Cardiac muscle cell (in vitro differentiated cells and primary cell): ENCODE measurements at places on chromosomes 6 and 20.

DNA sequence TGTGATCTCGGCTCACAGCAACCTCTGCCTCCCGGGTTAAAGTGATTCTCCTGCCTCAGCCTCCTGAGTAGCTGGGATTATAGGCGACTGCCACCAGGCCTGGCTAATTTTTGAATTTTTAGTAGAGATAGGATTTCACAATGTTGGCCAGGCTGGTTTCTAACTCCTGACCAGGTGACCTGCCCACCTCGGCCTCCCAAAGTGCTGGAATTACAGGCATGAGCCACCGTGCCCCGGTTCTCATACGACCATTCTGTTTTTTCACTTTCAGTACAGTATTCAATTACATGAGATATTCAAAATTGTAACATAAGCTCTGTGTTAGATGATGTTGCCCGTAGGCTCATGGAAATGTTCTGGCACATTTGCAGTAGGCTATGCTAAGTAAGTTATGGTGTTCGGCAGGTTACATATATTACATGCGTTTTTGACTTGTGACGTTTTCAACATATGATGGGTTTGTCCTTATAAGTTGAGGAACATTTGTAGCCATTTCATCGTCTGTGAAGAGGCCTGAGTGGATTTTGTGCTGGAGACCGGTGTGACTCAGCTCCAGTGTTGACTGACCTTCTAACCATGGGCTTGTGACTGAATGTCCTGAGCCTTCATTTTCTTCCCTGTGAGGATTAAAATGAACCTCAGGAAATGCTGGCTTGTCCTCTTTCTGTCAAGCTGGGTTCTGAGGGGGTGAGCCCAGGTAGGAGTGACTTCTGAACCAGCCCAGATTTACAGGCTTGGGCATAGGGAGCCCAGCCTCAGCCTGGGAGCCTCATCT, 12.2 kb downstream of the PPARD start:
- no peak overlapping the region for H3K27ac ChIP-seq
- H3K4me1 ChIP-seq, result no peaks in the 10 kb centered on the region
- no peaks in the 10 kb centered on the region for H3K27me3 ChIP-seq
- H3K4me3 ChIP-seq, result no peak overlapping the region

- no peaks in the 10 kb centered on the region for H3K36me3 ChIP-seq
- H3K4me1 ChIP-seq, result peaks cover 5% of the 10 kb centered on the region
- no peak for DNase-seq
Measured at GRCh38 chr6:37537548-37537947, 37.9 kb upstream of the CCDC167 start.

- no peaks in the 10 kb centered on the region for H3K27me3 ChIP-seq
- H3K36me3 ChIP-seq, result no peaks in the 10 kb centered on the region
- no peak overlapping the region for H3K4me3 ChIP-seq
- no peaks in the 10 kb centered on the region for H3K4me1 ChIP-seq
- no peak overlapping the region for H3K27ac ChIP-seq
Measured at GRCh38 chr20:54044156-54044555, 26.2 kb downstream of the BCAS1 start.

- H3K27me3 ChIP-seq, result peaks cover 26% of the 10 kb centered on the region
- DNase-seq, result no peak
- no peaks in the 10 kb centered on the region for H3K36me3 ChIP-seq
- no peaks in the 10 kb centered on the region for H3K4me1 ChIP-seq
- H3K4me3 ChIP-seq, result no peak overlapping the region
- no peak overlapping the region for H3K27ac ChIP-seq
Measured at GRCh38 chr20:64103871-64104666, 3.3 kb downstream of the NPBWR2 start.

DNA sequence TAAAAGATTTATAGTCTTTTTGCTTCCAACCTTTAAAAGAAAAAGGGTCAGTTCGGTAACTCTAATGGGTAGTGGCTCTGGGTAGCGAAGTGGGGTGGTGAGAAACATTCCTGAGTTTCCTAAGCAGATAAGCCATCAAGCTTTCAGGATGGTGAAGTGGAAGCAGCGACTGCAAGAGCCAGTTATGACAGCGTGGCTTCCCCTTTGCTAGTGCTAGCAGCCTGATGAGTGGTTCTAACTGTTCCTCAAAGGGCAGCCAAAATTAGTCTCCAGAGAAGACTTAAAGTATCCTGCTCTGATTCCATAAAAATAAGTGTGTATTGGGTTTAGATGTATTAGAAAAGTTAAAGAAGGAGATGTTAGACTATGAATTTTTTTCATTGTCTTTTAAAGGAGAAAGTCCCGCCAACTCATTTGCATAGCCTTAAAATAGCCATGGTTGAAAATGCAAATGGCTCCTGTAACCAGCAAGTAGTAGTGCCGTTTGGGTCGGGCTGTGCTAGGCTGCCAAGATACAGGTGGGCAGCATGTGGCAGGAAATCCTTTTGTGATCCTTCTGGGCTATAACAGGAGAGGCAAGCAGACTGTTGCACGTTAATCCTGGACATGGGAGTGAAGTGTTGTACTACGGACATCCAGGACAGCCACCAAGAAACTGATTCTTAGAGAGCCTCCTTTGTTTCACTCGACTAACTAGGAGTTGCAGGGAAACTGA, 18.0 kb downstream of the ELOVL2 start:
- H3K27me3 ChIP-seq, result no peaks in the 10 kb centered on the region
- no peak for DNase-seq
- peak overlapping the region; percentile 4 for H3K27ac ChIP-seq
- no peaks in the 10 kb centered on the region for H3K36me3 ChIP-seq

GRCh38 chr6:105433723-105434122, 30.8 kb upstream of the PREP start:
- H3K27me3 ChIP-seq, result no peaks in the 10 kb centered on the region
- H3K27ac ChIP-seq, result no peak overlapping the region
- H3K36me3 ChIP-seq, result no peaks in the 10 kb centered on the region
- no peak overlapping the region for H3K4me3 ChIP-seq

- peaks cover 1% of the 10 kb centered on the region for H3K4me1 ChIP-seq
- no peak overlapping the region for H3K4me3 ChIP-seq
- H3K27me3 ChIP-seq, result no peaks in the 10 kb centered on the region
Measured at GRCh38 chr6:63268574-63268973, 51.2 kb downstream of the LGSN start.

- peak; percentile 97 for DNase-seq
- H3K4me3 ChIP-seq, result no peak overlapping the region
- no peak overlapping the region for H3K27ac ChIP-seq
- H3K27me3 ChIP-seq, result no peaks in the 10 kb centered on the region
- H3K36me3 ChIP-seq, result no peaks in the 10 kb centered on the region
Measured at GRCh38 chr6:43768983-43769525, 957 bp upstream of the VEGFA start.

- no peak overlapping the region for H3K4me3 ChIP-seq
- no peaks in the 10 kb centered on the region for H3K36me3 ChIP-seq
- H3K27me3 ChIP-seq, result no peaks in the 10 kb centered on the region
- DNase-seq, result peak; percentile 11
Measured at GRCh38 chr20:32130352-32130751, 20.8 kb downstream of the TM9SF4 start.

GRCh38 chr6:144922120-144922722, 637.1 kb downstream of the UTRN start:
- H3K4me3 ChIP-seq, result no peak overlapping the region
- H3K27me3 ChIP-seq, result no peaks in the 10 kb centered on the region
- H3K27ac ChIP-seq, result no peak overlapping the region

- H3K27me3 ChIP-seq, result no peaks in the 10 kb centered on the region
- DNase-seq, result peak; percentile 11
- H3K4me3 ChIP-seq, result no peak overlapping the region
Measured at GRCh38 chr6:658244-658643, 1.3 kb upstream of the HUS1B start.

DNA sequence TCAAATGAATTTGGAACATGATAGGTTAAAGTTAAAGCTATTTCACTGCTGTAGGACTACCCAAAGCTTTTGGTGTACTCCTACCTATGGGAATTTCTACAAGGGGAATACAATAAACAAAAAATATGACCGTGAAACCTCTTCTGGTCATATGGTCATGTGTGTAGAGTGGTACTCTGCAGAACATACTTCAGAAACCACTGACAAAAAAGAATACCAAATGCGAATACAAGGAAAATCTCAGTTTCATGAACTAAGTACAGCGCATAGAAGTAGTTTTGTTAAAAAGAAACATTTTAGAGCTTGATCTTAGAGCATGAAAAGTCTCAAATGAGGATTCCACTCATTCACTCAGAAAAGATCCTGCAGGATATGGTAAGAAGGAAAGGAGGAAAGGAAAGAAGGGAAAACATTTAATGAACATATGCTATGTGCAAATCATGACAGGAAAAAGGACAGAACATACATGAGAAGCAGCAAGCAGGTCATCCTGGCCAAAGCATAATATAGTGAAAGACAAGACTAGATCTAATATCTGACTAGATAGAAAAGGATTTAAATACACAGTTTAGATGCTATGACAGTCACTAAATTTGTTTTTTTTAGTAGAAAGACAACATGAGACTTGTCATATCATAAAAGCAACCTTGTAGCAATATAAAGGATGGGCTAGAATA, 36.5 kb downstream of the SNX14 start:
- no peak overlapping the region for H3K27ac ChIP-seq
- H3K27me3 ChIP-seq, result no peaks in the 10 kb centered on the region
- no peaks in the 10 kb centered on the region for H3K4me1 ChIP-seq
- H3K36me3 ChIP-seq, result peaks cover 19% of the 10 kb centered on the region
- DNase-seq, result no peak

DNA sequence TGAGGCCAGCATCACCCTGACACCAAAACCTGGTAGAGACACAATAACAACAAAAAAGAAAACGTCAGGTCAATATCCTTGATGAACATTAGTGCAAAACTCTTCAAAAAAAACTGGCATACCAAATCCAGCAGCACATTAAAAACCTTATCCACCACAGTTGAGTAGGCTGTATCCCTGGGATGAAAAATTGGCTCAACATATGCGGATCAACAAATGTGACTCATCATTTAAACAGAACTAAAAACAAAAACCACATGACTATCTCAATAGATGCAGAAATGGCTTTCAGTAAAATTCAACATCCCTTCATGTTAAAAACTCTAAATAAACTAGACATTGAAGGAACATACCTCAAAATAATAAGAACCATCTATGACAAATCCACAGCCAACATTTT, 59.6 kb upstream of the PHIP start:
- H3K36me3 ChIP-seq, result no peaks in the 10 kb centered on the region
- H3K27ac ChIP-seq, result no peak overlapping the region
- no peaks in the 10 kb centered on the region for H3K4me1 ChIP-seq
- DNase-seq, result no peak

- no peaks in the 10 kb centered on the region for H3K36me3 ChIP-seq
- H3K4me3 ChIP-seq, result no peak overlapping the region
- H3K4me1 ChIP-seq, result no peaks in the 10 kb centered on the region
- no peak overlapping the region for H3K27ac ChIP-seq
- peaks cover 4% of the 10 kb centered on the region for H3K27me3 ChIP-seq
- DNase-seq, result no peak
Measured at GRCh38 chr6:96943555-96944215, 19.2 kb downstream of the KLHL32 start.

GRCh38 chr20:54355631-54356280, 119.6 kb upstream of the DOK5 start:
- H3K27ac ChIP-seq, result no peak overlapping the region
- H3K36me3 ChIP-seq, result no peaks in the 10 kb centered on the region
- peak; percentile 19 for DNase-seq
- H3K4me3 ChIP-seq, result no peak overlapping the region

GRCh38 chr6:13743736-13744127, 32.1 kb upstream of the RANBP9 start:
- H3K4me1 ChIP-seq, result no peaks in the 10 kb centered on the region
- H3K27ac ChIP-seq, result no peak overlapping the region
- H3K36me3 ChIP-seq, result no peaks in the 10 kb centered on the region
- DNase-seq, result no peak
- H3K27me3 ChIP-seq, result no peaks in the 10 kb centered on the region

GRCh38 chr6:119830494-119831295, 481.1 kb upstream of the MAN1A1 start:
- no peaks in the 10 kb centered on the region for H3K4me1 ChIP-seq
- no peak overlapping the region for H3K4me3 ChIP-seq
- no peaks in the 10 kb centered on the region for H3K36me3 ChIP-seq
- no peak overlapping the region for H3K27ac ChIP-seq
- peak; percentile 2 for DNase-seq
- no peaks in the 10 kb centered on the region for H3K27me3 ChIP-seq

DNA sequence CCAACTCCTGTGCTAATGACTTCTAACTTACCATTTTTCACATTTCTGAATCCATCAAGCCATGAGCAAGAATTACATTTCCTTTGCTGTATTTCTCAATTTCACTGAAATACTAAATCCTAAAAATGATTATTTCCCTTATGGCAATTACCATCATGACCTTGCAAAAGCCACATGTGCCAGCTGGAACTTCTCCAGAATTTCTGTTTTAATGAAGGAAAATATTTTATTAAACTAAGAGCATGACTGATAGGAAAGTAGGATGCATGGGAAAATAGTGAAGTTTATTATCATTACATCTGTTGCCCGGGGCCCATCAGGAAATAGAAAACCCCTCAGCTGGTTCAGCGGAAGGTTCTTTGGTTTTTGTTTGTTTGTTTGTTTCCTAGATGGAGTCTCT, 14.4 kb upstream of the TMEM242 start:
- peaks cover under 1% of the 10 kb centered on the region for H3K27me3 ChIP-seq
- no peak overlapping the region for H3K27ac ChIP-seq
- no peak for DNase-seq
- no peaks in the 10 kb centered on the region for H3K4me1 ChIP-seq
- no peak overlapping the region for H3K4me3 ChIP-seq
- no peaks in the 10 kb centered on the region for H3K36me3 ChIP-seq

GRCh38 chr20:46347841-46348803, 39.8 kb upstream of the CDH22 start:
- H3K4me1 ChIP-seq, result peaks cover 15% of the 10 kb centered on the region
- H3K4me3 ChIP-seq, result no peak overlapping the region
- peaks cover 3% of the 10 kb centered on the region for H3K36me3 ChIP-seq
- H3K27me3 ChIP-seq, result no peaks in the 10 kb centered on the region
- no peak overlapping the region for H3K27ac ChIP-seq
- peak; percentile 55 for DNase-seq

DNA sequence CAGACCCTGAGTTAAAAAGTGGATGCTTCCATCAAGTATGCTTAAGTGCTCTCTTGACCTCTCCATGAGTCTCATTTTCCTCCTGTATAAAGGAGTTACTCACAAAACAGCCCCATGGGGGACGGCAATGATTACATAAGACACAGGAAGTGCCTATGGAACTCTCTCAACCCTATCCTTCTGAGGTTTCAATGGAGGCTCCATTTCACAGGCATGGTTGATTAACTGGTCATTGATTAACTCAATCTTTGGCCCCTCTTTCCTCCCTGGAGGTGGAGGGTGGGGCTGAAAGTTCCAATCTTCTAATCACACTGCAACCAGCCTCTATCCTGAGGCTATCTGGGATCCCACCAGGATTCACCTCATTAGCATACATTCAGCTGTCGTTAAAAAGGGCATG, 29.3 kb downstream of the CST8 start:
- H3K27ac ChIP-seq, result no peak overlapping the region
- no peaks in the 10 kb centered on the region for H3K4me1 ChIP-seq
- H3K4me3 ChIP-seq, result no peak overlapping the region

DNA sequence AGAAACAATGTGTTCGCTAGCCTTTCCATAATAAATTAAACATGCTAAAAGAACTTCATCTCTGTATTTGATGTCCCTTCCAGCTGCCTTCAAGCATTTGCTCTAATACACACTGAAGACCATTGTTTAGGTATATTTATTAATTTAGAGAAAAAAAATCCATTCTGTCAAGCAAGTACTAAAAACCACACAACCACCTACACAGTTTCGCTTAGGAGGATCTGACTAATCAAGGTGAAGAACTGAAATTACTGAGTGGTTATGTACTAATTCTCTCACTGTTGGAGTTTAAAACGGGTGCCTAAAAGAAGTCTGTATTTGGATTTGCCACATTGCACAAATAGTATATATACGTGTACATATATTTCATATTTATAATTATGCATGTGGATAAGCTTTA, 58.9 kb downstream of the GMDS start:
- H3K36me3 ChIP-seq, result no peaks in the 10 kb centered on the region
- no peaks in the 10 kb centered on the region for H3K27me3 ChIP-seq
- no peak for DNase-seq
- H3K27ac ChIP-seq, result no peak overlapping the region
- no peaks in the 10 kb centered on the region for H3K4me1 ChIP-seq
- no peak overlapping the region for H3K4me3 ChIP-seq
